Ovary (tissue), 10 donors: ENCODE measurements at places on chromosomes 4 and X. TPM values are rescaled to one million over a fixed set of nuclear protein-coding genes. Genes with fewer than 3 reads are reported as not detected.
A peak's percentile ranks its signal among the peaks of the same experiment; 100 is the strongest.

GRCh38 chr4:3041192-3042142, 32.9 kb downstream of the HTT-AS start:
- DNase-seq: peak; percentile 46

- no peak for DNase-seq
Observed at GRCh38 chr4:53424280-53424679, 46.8 kb downstream of the FIP1L1 start.

DNA sequence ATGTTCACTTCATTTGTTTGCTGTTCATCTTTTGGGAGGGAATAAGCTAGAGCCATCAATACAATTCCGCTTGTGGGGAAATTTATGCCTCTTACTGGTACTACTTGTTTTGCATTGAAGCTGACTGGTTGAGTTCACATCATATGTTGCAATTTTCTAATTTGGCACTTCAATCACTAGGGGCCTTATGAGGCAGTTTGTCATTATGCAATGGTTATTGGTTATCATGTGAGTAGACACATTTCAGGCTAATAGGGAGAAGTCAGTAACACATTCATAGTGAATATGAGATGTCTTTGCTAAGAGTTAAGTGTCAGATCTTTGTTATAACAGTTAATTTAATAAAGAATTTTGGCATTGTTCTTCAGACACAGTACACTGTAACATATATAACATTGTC, 5.0 kb downstream of the RPL36A start:
- no peak for DNase-seq

EDA gene
- 8.4 TPM for polyA plus RNA-seq

BEND2 gene
- polyA plus RNA-seq: not detected

MAP7D2 gene
- 0.62 TPM for polyA plus RNA-seq

PNMA5 gene
- not detected for polyA plus RNA-seq
